NCI-H460 (cell line): ENCODE measurements at places on chromosomes 11 and 22. TPM values are rescaled to one million over a fixed set of nuclear protein-coding genes. Genes with fewer than 3 reads are reported as not detected.

Gene KCNK4
- total RNA-seq, result 0.10 TPM in 1 of 2 replicates, not detected in the other

Gene MUC5AC
- total RNA-seq, result under 0.01 TPM in 1 of 2 replicates, not detected in the other

Gene SIPA1
- 6.0 and 9.5 TPM in 2 replicates for total RNA-seq

DNA sequence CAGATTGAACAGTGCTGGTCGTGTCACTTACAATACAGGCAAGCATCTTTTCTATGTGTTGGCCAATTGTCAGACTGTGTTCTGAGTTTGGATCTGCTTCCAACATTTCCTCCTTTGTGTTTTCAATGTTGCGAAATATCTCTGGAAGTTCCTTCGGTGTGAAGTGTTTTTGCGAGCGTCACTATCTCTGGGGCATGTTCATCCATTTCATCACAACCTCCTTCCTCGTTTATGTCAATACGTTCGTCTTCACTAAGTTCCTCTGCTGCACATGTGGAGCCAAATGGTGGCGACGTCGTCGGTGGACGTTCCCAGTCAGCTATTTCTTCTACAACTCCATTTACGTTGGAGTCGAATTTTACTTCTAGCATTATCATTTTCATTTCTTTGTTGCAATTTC lies 100.2 kb upstream of the LMO1 start:
- DNase-seq, result no peak

DNA sequence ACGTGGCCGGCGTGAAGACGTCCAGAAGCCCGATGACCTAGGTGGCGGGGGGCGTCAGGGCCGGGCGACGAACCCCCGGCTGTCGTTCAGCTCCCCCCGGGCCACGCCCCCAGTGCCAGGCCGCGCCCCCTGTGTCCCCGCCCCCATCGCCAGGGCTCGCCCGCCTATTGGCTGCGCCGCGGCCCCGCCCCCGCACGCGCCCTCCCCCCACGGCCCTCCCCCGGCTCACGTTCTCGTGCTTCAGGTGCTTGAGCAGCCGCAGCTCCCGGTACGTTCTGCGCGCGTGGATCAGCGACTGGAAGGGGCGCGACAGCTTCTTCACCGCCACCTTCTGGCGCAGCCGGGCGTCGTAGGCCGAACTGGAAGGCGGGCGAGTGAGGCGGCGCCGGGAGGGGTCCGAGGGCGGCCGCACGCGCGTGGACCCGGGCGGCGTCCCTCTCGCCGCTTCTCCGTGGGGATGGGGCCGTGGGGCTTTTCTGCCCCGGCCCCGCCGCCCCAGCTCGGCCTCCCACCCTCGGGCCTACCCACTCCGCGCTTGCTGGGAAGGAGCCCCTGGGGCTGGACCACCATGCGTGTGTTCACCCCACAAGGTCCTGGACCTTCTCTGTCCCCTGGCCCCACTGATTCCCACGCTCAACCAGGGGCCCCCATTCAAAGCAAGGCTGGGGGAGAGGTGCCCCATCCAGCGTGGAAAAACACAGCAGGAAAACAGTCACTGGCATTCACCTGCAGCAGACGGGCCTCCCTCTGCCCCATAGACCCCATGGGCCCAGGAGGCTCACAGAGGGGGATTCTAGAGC lies 2.4 kb downstream of the MAPK11 start:
- DNase-seq, result no peak

DNA sequence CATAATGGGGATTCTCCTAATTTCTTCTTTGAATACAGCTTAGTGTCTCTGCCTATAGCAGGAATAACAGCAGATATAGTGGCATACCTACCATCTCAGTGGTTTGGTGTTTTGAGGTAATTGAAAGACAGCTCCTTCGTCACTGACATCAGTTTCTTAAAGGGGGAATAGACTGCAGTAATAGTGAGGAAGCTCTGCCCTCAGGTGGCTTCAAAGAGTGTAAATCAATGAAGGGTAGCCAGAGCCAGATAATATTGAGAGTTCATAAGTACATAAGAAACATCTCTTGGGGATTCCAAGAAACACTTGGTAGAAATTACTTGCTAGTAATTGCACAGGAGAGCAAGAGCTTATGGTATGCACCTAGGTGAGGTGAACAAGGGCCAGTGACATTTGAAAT lies 4.4 kb downstream of the OR6M1 start:
- no peak for DNase-seq

DNA sequence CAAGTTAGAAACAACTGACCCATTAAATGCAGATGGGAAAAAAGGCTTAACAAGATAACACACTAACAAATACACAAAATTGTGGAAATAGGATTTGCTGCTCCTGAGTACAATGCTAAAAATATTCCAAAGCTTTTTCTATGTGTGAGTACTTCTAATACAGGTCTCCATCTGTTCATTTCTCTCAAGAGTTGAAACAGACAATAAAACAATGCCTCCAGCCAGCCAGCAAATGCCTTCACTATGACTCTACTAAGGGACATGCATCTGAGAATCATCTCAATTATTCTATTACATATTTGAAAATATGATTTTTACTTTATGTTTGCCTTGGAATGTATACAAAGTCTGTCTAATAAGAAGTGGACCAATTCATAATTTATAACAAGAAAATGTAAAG lies 119.0 kb downstream of the CADM1 start:
- no peak for DNase-seq

DNA sequence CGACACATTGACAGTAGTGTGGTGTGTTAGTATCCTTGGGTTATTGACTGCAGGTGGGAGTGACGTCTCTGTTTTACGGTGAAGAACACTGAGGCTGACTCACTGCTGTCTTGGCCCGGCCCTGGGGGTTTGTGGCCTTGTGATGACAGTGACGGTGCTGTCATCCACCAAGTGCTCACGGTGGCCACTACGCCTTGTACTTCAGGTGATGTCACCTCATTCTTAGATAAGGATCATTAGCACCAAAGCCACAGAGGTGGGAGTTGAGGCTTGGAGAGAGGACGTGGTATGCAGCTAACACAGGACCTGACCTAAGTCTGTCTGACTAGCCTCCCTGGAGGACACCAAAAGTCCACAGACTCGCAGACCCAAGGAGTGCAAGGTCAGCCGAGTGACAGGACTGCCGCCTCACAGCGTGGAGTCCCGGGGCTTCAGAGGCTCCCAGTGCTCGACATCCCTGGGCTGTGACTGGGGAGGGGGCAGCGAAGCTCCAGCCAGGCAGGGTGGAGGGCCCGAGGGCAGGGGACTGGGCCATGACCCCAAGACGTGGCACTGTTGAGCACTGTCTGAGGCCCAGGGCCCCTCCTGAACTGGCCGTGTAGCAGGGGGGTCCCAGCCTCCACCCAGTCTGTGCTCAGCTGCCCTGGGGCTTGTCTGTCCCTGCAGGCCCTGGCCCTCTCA lies 56.5 kb downstream of the NAT10 start:
- DNase-seq, result no peak

Gene AKIP1
- 41.0 and 41.5 TPM in 2 replicates for total RNA-seq

GRCh38 chr11:17257196-17257595 lies 19.3 kb upstream of the NUCB2 start:
- DNase-seq, result no peak

- DNase-seq, result no peak
Observed at GRCh38 chr11:128621601-128622501, 34.5 kb upstream of the ETS1 start.

Gene TPCN2
- 3.6 and 4.6 TPM in 2 replicates for total RNA-seq

GRCh38 chr11:66685276-66686099 lies 7.8 kb upstream of the RBM4B start:
- no peak for DNase-seq

- DNase-seq, result no peak
Observed at GRCh38 chr11:1152316-1153104, 5.2 kb upstream of the MUC5AC start.

GRCh38 chr22:19207401-19207808 lies 28.9 kb upstream of the SLC25A1 start:
- DNase-seq, result no peak

GRCh38 chr11:57343825-57344224 lies 5.7 kb downstream of the P2RX3 start:
- no peak for DNase-seq

DNA sequence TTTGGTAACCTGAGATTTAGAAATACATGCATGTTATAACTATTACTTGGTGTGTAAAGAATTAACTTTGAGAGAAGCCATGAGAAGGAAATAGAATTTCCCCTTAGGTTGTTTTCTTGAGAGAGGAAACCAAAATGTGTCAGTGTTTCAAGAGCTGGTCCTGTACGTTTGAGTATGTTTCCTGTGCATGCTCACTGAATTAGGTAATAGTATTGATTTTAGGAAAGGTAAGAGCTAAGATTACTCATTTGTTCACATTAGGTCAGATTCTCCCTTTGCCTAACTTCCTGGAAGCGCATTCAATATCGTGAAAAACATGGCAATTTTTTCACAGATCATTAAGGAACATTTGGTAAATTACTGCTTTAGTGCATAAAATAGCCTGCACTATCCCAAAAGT lies 49.3 kb upstream of the RDX start:
- DNase-seq, result no peak

DNA sequence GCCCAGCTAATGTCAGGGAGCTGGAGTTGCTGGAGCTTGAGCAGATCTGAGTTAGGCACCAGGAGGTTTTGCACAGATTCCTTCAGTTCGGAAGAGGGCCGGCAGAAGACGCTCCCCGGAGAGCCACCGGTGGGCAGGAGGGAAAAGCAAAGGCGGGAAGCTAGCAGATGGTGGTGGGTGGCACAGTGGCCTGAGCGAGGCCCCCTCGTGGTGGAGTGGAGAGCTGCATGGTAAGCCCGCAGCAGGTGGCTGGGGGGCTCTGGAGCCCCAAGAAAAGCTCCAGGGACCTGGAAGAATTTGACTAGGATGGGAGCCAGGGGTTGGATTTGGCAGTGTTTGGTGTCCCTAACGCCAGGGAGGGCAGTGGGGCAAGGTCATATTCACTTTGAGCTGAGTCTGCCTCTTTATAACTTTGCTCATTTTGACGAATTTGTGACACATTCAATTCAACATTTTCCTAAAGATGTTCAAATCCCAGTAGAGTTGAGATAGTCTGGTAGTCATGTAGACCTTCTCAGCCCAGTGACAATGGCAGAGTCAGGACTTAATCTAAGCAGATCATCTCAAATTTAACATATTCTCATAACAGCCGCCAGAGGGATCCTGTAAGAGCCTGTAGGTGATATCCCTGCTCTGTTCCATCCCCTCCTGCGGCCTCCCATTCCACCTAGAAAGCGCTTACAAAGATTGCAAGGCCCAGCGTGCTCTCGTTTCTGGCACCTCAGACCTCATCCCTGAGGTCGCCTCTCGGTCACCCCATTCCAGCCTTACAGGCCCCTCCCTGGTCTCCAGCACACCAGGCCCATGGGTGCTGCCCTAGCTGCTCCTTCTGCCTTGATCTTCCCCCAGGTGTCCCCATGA lies 57.9 kb downstream of the TRIM29 start:
- DNase-seq, result no peak

Gene CDON
- 3.4 and 3.7 TPM in 2 replicates for total RNA-seq

DNA sequence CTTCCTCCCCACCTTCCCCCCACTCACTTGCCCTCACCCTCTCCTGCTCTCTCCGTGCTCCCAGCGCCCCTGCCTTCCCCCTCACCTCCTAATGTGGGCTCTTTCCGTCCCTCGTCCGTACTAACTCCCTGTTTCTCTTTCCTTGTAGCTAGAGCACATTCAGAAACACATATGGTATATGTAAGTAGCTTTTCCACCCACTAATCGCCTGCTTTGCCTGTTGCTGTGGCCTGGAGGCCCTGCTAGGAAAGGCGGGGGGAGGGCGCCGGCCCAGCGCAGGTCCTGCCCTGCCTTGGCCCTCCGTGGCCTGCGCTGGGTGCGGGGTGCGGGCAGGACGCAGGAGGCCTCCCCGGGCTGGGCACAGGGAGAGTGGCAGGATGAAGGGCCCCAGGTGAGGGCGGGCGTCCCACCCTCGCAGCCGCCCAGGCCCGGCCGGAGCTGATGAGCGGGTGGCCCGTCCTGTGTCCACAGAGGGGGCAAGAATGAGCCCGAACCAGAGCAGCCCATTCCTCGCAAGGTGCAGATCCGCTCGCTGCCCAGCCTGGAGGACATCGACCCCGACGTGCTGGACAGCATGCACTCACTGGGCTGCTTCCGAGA lies 41.7 kb downstream of the MOB2 start:
- DNase-seq, result no peak

DNA sequence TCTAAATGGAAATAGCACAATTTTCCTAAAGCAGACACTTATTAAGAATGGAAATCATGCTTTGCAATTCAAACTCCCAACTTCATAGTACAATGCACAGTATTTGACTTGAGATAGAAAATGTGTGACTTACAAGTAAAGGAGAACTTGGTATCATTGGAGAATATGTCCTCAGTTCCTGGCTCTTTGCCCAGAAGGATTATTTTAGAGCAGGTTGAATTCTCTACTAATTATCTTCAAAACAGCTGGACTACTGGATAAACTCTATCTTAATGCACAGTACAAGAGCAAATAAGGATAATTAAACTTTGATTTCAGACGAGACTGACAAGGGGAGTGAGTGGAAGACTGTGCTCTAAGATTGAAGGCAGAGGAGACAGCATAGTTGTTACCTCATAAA lies 839.4 kb downstream of the OPCML start:
- DNase-seq, result no peak

DNA sequence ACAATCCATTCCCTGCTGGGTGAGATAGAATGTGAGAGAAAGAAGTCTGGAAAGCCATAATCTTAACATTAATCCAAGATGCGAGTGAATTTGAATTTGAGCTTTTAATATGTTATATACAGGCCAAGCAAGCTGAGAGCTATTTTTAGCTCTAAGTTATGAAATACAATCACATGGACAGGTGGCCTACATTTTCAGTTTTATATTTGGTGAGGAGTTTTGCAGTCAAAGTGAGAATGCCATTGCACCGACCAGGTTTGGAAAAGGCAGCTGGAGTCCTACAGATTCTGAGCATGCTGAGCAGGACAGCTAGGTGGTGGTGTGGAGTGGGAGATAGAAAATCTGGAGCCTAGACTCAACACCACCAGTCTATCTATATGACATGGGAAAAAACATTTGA lies 12.0 kb downstream of the OR5B21 start:
- DNase-seq, result no peak

Gene APOA5
- total RNA-seq, result not detected in 2 replicates

Gene TSPAN32
- not detected in 2 replicates for total RNA-seq

- no peak for DNase-seq
Observed at GRCh38 chr11:60493454-60493853, 876 bp downstream of the MS4A12 start.

- no peak for DNase-seq
Observed at GRCh38 chr11:46856605-46857343, 10.7 kb upstream of the CKAP5 start.

DNA sequence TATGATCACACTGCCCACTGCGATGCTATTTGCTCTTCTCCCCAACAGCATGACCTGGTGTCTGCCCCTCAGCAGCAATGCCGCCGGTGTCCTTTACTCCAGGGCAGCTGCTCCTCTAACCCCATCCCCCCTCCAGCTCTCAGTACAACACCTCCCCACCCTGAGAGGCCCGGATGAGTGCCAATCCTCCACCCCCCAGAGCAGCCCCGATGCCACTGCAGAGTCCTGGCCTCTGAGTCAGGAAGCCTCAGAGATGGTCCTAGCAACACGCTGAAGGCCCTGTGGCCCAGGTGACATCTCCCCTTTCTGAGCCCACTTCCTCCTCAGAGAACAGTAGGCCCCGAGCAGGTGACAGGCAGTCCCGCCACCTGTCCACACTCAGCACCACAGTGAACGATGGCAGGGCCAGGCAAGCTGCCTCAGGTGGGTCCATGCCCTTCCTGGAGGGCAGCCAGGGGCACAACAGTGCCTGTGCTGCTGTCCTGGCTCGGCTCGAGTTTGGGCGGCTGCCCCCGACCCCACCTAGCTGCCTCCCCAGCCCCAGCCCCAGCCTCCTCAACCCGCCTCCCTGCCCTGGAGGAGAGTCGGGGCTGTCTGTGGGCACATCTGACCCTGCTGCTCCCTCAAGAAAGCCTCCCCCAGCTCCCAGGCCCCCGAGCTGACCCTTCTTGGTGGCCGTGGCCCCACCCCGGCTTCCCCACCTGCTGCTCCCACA lies 3.9 kb upstream of the NDUFS8 start:
- no peak for DNase-seq

Gene CCDC73
- 0.12 TPM in 1 of 2 replicates, not detected in the other for total RNA-seq
